ENCODE measurements at places on chromosomes 6 and 20.
A peak's percentile ranks its signal among the peaks of the same experiment; 100 is the strongest.

DNA sequence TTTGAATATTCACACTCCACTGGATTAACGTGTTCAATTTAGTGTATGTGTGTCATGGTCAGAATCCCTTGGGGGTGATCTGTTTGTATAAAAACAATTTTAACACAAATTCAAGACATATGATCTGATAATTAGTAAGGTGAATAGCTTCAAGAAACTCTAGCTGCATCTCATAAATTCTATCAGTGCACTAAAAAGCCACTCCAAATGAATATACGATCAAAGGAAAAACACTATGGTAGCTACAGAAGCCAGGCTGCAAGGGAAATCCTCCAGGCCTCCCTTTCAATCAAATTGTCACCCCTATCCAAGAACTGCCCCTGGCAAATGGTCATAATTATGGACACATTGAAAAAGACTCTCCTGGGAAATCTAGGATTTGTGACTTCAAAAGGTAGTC, 9.4 kb upstream of the RAE1 start:
- no peak for DNase-seq

DNA sequence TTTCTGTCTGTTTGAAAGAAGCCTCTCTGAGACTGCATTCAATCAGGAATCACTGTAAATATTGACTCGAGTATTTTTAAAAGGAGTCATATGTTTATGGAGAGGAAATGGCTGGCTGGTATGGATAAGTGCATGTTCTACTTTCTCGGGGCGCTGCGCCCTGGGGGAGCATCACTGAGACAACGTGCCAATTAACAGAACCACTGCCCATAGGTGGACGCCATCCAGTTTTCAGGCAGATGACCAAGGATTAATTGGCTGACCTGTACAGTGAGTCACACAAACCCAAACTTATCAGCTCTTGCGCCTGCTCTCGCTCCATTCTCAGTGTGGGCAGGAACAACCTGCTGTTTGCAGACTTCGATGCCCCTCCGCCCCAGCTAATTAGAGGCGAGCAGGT, 571.2 kb downstream of the QKI start:
- no peak for DNase-seq

- no peak for DNase-seq
These were observed 122.6 kb downstream of the OPRM1 start for GRCh38 chr6:154161689-154162088.

- no peak for DNase-seq
These were observed 259.1 kb upstream of the FERMT1 start for GRCh38 chr20:6381887-6382286.

DNA sequence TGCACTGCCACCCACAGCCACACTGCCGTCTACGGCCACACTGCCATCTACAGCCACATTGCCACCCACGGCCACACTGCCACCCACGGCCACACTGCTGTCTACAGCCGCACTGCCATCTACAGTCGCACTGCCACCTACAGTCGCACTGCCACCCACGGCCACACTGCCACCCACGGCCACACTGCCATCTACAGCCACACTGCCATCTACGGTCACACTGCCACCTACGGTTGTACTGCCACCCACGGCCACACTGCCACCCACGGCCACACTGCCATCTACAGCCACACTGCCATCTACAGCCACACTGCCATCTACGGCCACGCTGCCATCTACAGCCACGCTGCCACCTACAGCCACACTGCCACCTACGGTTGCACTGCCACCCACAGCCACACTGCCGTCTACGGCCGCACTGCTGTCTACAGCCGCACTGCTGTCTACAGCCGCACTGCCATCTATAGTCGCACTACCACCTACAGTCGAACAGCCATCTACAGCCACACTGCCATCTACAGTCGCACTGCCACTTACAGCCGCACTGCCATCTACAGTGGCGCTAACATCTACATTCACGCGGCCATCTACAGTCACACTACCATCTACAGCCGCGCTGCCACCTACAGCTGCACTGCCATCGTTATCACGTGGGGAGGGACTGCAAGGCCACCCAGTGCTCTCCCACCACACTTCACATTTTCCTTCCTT, 154.6 kb upstream of the AFDN start:
- DNase-seq, result no peak

DNA sequence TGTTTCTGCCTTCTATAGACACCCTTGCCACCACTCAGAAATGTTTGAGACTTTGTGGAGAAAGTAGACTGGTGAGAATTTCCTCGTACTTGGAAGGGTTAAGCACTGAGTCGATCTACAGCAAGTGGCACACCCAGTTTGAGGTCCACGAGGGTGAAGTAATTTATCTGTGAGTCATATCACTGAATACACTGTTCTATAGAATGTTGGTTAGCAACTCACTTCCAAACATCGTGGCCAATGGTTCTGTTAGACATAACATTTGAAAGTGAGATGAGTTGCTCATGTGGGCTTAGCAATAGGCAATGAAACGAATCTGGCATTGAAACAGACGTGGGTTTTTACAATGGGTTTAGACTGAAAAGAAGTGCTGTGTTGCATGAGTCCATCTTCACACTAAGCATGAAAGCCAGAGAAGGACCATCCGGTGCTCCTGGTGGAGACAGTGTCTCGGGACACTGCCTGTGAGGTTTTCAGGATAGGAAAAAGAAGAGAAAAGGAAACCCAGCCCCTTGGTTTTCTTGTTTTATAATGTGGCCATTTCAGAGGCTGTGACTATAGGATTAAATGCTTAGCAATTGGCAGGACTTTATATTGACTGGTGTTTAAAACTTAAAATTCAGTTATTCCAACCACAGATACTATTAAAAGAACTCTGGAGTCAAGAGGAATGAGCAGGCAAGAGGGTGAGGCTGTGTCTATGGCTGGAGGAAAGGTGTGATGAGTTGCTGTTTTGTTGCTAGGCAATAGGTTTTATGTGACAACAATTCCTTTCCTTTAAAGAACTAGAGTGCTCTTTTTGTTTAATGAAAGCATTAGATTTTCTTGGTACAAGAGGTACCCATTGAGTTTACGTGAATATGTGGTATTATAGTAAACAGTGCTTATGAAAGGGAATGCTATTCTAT, 31.0 kb upstream of the EZR start:
- no peak for DNase-seq

DNA sequence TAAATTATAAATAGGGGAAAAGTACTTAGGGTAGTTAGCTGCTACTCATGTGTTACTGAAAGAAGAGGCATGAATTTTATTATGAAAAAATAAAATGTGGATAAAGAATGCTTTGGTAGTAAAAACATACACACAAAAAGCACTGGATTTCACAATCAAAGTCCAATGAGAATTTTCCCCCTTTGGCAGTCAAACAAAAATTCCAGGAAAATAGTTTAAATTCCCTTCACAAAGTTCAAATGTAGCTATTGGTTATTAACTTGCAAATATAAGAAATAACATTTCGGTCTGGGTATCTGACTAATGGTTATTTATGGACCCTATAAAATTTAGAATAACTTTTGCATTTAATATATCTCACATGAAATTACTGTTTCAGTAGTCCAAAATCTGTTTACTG, 210.4 kb downstream of the FOXC1 start:
- no peak for DNase-seq

DNA sequence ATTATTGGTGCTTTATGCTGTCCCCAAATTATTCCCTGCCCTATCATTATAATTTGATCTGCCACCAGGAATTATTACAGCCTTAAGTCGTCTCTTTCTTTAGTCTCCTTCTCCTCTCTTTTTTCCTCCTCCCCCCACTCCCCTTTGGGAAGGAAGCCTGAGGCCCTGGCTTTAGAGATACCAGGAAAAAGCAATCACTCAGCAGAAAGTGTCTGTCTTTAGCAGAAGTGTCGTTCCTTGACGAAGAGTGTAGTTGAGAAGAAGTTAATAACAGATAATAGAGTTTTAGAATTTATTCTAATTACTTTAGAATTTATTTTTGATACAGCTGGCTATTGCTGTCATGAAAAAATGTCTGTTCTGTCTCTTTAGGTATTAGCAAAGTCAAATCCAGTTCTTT, 16.5 kb downstream of the LIN28B start:
- no peak for DNase-seq

DNA sequence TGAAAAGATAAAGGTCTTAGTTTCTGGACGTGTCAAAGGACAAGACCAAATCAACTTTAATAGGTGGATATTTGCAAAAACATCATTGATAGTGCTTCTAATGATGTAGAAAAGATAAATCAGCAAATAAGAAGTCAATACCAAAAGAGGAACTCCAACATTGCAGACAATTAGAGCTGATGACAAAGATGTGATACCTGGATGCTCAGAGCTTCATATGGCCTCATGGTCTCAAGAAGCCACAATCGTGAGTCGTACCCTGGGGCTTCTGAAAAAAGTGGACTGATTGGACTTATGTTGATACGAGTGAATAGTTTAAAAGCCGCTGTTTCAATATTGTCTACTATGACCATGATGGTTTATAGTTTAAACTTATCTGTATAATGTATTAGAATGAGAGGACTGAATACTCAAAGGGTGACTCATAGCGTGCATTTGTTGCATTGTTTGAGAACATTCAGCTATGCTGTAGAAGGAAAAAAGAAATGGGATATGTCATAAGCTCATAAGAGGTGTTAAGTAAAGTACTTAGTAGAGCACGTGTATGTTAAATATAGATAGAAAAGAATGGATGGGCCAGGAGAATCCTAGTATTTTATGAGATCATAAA, 54.6 kb upstream of the RIPOR2 start:
- DNase-seq, result no peak

DNA sequence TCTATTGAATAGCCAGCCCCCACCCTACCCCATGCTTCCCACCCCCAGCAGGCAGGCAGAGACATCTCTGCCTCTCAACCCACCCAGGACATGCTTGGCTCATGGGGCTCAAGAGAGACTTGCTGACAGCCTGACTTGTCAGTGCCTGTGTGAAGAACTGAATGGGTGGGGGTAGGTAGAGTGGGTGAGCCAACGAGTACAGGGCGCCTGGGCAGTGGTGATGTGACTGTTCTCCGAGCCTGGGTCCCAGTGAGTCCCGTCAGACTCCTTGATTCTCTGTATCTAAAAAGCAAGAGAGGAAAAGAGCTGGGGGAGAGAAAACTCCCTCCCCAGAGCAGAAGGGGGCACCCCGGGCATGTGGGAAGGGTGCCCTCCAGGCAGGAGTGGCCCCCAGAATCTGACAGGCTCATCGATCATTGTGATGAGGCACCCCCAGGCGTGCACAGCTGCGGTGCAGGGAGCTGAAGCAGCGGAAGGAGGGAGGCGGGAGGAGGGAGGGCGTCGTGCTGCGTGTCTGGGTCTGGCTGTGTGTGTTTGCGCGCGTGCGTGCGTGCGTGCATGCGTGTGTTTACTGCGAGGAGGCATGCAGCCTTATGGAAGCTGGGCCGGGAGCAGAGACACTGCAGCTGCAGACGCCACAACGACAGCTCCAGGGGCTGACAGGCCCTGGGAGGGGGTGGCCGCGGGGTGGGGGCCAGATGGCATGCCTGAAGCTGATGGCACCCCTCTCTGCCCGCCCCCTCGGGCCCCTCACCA, 40.2 kb downstream of the FOXP4 start:
- no peak for DNase-seq

GRCh38 chr6:3119040-3119723, 671 bp downstream of the BPHL start:
- DNase-seq, result no peak

DNA sequence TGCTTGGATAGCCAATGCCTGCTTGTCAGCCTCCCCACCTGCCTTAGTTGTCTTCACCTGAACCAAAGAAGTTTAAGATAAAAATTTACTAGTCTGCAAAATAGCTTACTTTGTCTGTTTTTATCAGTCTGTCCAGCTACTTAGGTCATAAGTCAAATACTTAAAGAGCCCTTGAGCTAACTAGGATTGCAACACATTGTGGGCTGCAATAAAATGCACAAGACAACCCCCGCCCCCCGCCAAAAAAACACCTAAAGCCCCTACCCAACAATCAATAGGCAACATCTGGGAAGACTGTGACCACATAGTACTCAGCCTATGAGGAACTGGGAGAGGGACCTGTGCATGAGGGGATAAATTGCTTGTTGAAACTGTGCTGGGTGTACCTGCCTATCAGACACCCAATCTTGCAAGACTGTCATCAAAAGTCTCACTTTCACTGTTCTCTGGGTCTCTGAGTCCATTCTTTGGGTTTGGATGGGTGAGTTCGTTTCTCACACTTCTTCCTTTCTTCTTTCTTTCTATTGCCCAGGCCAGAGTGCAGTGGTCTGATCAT, 27.3 kb upstream of the ABCC10 start:
- no peak for DNase-seq

DNA sequence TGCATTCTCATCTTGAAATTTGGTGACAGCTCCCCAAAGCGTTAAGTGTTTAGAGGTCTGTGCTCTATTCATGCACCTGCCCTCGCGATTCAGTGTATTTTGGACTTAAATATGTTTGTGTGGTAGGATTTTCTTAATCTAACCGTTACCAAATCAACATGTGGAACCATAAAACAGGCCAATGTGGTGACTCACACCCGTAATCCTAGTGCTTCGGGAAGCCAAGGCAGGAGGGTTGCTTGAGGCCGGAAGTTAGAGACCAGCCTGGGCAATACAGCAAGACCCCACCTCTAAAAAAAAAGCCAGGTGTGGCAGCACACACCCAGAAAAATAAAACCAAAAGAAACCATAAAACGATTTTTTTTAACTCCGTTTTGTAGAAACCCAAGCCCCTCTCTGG, 31.5 kb downstream of the PYGB start:
- no peak for DNase-seq

DNA sequence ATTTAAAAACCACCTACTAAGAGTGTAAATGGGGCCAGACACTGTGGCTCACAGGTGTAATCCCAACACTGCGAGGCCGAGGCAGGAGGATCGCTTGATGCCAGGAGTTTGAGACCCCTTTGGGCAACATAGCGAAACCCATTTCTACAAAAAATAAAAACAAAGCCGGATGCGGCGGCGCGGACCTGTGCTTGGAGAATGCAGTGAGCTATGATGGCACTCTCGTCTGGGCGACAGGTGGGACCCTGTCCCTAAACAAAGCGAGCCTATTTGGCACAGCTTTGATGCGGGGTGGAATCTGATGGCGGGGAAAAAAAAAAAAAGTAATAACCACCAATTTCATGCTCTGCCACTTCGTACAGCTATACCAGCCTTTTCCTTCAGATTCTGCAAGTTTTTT, 1.1 kb downstream of the TCP1 start:
- no peak for DNase-seq

DNA sequence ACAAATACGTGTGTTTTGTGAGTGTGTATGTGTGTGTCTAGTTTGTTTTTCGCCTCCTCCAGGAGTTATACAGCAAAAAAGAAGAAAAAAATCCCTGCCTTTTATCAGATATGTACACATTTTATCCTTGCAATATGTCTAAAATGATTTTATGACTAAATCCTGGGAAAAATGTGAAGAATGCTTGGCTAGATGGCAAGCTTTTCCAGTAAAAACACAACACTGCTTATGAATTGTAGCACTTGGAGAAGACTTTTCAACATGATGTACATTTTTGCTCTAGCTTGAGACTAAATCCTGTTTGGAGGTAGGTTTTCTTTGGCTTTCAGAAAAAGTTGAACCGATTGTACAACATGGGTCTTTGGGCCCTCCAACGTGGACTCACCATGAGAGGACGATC, 160.2 kb downstream of the GMPR start:
- DNase-seq, result no peak

GRCh38 chr6:150865406-150866146, at the start of gene MTHFD1L:
Gene MTHFD1L, plus strand, starts transcription at chr6:150865702. Its CDS starts 121 bp downstream, at chr6:150865823.
- DNase-seq, result peak; percentile 66

All from NCI-H1930 (cell line).